ENCODE measurements at places on chromosomes 2 and 18.
A peak's percentile ranks its signal among the peaks of the same experiment; 100 is the strongest.

- DNase-seq = no peak
Measured at GRCh38 chr18:59695551-59695950, 1.7 kb downstream of the CCBE1 start.

GRCh38 chr2:1430491-1430890 is 17.2 kb downstream of the TPO start:
- DNase-seq = no peak

DNA sequence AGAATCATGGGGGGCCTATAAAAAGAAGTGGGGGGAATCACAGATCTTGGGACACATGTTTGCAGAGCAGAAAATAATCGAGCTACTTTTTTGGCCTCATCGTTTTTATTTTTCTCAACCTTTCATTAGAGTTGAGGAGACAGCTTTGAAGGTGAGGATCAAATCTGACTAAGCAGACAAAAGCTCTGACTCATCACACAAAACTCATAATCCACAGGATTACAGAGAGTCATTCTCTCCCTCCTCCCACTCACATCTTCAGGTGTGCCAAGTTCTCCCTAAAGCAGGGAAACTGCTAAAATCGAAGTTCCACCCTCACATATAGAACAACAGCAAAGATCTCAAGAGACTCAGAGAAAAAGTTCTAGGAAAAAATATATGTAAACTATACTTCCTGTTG is 15.6 kb downstream of the BAZ2B start:
- DNase-seq = no peak

DNA sequence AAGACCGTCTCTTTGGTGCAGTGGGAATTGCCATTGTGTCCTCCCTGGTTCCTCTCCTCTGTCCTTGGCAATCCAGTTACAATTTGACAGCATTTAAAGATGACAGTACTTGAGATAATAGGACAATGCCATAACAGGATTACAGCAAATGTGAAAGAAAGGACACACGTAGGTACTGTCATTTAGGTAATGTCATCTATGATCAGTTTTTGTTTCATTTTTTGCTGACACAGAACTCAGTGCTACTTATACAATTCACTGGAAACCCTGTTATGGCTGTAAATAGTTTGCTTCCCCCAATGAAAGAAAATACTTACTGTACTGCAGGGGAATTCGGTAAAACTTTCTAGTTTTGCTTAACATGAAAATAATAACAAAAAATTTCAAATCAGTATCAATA is 65.2 kb downstream of the BCL11A start:
- no peak for DNase-seq

GRCh38 chr2:190746971-190747761 is 98.3 kb downstream of the NAB1 start:
- DNase-seq = no peak

GRCh38 chr2:11967946-11968465 is 221.6 kb downstream of the LPIN1 start:
- no peak for DNase-seq

DNA sequence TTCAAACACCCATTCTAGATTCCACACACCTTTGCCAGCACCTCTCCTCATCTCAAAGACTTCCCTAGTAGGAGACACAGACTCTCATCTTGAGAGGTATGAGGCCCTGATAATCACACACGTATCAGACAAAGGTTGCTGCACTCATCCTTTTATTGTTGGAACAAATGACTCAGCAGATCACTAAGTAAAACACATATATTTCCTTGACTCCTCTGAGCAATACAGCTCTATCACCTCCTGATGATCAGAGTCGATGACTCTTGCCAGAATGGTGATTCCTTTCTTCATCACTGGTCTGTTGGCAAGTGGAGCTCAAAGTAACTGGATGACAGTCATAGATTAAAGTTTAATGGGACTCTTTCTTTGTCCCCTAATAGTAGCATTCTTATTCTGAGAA is 1049.2 kb upstream of the ZEB2 start:
- DNase-seq = no peak

GRCh38 chr18:59744271-59744721 is 47.1 kb upstream of the CCBE1 start:
- DNase-seq = no peak

DNA sequence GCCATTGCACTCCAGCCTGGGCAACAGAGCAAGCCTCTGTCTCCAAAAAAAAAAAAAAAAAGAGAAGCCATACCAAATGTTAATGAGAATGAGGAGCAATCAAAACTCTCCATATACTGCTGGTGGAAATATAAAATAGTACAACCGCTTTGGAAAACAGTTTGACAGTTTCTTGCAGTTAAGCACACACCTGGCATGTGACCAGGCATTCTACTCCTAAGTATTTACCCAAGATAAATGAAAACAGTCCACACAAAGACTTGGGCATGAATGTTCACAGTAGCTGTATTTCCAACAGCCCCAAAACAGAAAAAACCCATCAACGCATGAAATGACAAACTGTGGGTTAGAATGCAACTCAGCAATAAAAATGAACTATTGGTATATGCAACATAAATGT is 76.0 kb upstream of the ST8SIA5 start:
- no peak for DNase-seq

DNA sequence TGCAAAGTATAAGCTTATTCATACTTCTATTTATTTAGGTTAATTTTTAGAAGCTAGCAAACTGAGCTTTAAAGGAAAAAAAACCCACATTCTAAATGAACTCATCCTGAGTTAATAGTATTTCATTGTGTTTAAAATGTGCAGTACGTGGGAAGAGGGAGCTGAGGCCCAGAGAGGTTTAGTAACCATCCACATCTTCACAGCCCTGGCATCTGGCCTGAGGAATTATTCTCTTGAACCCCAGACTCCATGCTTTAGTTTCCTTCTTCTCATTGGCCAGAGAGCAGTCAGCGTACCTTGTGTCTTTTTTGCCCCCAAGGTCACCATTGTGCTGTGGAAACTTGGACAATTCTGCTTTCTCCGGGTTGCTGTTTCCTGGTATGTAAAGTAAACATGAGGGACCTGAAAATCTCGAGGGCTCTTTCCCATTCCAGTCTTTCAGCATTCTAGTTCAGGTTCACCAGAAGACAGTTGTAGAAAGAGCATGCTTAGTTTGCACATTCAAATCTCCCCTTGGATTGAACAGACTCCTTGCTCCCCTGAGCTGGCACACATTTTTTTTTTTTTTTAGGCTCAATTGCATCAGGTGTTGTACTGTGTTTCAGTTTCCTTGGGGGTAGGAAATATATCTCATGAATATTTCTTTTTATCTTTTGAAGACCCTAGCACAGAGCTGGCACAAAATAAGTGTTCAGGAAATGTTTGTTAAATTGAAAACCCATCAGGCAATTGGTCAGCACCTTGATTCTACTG is 81.4 kb downstream of the MYCN start:
- no peak for DNase-seq

DNA sequence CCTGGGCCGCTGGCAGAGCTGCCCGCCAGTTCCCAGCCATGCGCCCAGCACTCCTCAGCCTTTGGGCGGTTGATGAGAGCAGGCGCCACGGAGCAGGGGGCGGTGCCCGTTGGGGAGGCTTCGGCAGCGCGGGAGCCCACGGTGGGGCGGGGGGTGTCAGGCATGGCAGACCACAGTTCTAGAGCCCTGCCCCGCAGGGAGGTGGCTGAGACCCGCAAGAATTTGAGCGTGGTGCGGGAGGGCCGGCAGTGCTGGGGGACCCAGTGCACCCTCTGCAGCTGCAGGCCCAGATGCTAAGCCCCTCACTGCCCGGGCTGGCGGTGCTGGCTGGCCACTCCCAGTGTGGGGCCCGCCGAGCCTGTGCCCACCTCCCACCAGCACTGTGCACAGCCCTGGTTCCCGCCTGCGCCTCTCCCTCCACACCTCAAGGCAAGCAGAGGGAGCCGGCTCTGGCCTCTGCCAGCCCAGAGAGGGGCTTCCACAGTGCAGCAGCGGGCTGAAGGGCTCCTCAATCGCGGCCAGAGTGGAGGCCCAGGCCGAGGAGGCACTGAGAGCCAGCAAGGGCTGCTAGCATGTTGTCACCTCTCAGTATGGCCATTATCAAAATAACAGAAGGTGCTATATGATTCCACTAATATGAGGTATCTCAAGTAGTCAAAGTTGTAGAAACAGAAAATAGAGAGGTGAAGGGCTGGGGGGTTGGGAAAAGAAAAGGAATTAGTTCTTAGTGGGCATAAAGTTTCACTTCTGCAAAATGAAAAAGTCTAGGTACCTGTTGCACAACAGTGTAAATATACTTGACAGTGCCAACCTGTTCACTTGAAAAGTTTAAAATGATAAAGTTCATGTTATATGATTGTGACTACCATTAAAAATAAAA is 72.3 kb downstream of the SH3YL1 start:
- DNase-seq = no peak

- DNase-seq = no peak
Measured at GRCh38 chr2:62597323-62597722, 91.3 kb upstream of the TMEM17 start.

DNA sequence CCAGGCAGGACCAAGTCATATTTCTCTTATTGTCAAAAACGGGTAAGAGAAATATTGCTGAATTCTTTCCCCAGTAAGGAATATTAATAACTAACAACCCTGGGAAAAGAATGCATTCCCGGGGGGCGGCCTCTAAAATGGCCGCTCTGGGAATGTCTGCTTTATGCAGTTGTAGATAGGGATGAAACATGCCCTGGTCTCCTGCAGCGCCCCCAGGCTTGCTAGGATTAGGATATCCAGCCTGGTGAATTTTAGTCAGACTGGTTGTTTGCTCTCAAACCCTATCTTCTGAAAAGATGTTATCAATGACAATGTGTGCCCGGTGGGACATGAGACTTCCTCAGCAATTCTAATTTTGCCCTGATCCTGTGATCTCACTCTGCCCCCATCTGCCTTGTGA is 448.1 kb downstream of the PTH2R start:
- no peak for DNase-seq

DNA sequence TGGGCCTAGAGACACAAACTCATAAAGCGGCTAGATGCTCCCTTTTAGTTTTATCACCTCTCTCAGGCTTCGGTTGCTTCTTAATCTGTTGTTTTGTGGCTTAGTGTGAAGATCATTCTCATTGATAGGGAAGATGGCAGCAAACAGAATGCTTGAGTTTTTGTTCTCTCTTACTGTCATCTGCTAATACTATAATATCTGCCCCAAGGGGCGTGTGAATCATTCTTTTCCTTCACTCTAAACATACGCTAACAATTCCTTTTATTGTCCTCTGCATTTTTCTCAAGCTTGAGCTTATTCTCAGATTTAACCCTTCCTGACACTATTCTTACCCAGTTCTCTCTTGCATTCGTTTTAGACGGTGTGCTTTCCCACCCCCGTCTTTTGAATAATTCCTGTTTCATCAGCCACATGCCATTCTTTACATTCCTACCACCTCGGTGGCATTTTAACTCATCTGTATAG is 323.9 kb upstream of the NRP2 start:
- DNase-seq = no peak

DNA sequence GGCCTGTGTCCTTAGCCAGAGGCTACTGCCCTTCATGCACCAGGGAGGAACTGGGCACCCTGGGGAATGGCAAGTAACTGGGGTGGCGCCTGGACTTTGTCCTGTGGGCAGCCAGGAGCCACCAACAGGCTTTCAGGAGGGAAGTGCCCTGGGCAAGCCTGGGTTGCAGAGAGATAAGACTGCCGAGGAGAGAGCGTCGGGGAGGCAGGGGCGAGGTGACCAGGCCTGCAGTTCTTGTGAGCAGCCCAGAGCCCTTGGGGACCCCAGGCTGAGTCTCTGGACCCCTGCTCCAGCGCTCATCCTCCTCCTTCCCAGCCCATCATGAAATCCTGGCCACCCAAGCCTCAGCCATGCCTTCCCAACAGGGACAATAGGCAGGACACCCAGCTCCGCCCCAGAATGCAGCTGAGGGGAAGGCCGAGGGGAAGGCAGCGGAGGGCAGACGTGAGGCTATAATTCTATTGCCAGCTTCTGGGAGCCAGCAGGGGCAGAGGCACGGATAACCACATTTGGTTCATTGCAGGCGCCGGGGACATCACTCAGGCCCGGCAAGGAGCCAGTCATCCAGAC is 25.1 kb downstream of the ADRA2B start:
- no peak for DNase-seq

- DNase-seq = no peak
Measured at GRCh38 chr2:119076713-119077112, 81.8 kb downstream of the C1QL2 start.

GRCh38 chr2:96821113-96821675 is 5.1 kb downstream of the CNNM3 start:
- no peak for DNase-seq

DNA sequence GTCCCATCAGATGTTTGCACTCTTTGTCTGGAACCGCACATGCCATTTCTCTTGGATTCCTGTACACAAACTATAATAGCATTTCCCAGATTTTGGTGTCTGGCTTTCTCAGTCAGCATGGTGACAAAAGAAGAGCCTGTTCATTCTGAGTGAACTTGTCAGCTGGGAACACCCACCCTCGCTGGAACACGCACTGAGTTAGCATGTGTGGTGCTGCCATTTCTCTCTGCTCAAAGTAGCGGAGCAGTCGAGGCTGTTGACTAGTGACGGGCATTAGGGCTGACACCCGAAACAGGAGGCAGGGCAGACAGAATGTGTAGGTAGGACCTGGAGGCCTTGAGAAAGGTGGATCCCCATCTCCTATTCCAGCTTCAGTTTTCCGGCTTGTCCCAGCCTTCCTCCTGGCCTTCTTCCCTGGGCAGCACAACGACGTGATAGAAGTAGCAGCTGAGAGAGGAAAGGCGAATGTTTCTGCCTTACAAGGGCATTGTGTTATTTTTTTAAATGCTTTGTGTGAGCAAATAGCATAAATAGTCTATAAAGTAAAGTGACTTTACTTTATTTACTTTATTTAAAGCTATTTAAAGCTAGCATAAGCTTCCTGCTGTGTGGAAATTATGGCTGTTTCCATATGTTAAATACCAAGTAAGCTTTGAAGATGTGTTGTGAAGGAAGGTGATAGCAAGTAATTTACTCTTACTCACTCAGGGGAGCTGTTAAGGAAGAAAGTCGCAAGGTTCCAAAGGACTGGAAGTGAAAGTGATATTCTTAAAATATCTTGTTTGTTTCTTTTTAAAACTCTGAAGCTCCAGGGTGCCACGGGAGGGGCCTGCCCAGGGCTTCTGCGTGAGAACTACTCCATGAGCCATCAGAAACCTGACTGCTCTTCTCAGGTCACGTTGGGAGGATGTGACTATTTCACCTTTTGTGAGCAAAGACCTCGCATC is 272.6 kb downstream of the NEDD4L start:
- DNase-seq = peak; percentile 39

DNA sequence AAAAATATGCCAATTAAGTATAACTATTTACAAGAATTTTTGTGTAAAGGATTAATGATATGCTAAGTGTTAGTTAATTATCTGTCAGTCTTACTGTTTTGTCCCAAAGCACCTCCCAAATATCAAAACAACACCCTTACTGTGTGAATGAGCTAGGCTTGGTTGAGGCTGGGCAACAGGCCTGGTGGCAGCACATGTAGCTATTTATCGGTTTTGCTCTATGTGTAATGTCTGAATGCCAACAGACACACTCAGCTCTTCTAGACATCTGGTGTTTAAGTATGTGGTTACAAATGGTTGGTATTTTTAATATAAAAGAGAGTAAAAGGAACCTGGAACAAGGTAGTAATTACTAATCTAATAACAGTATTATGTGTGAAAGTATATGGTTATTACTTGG is 175.3 kb downstream of the RAB3GAP1 start:
- no peak for DNase-seq

Data from activated naive CD8-positive, alpha-beta T cell treated with anti-CD3 and anti-CD28 coated beads for 36 hours (primary cell).